ENCODE measurements at places on chromosomes 13 and 19.

DNA sequence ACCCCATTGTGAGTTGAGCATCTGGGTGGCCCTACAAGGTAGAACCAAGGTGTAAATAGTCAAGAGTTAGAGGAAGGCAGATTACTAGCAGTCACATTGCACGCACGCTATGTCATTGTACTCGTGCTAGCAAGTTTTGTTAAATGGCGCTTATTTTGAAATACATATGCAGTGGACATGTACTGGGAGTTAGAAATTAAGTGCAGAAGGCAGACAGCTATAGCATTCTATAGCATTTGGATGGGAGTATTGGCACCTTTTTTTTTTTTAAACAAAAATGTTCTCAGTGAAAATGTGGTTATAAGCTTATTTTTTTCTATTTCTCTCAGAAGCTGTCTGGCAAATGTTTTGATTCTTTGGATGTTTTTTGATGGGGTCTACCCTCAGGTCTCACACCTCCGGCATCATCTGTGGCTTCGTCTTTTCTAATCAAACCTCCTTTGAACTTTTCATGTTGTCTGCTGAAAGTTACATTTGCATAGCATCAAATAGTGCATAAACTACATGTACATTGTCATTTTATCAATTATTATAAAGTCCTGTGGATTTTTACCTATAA, 68.1 kb downstream of the ARHGEF7 start:
- DNase-seq: no peak

- no peak for DNase-seq
Measured at GRCh38 chr13:73109288-73109899, 50.6 kb downstream of the KLF5 start.

- no peak for DNase-seq
Measured at GRCh38 chr19:48708471-48708870, 11.1 kb downstream of the MAMSTR start.

GRCh38 chr13:48857576-48857975, 118.1 kb upstream of the FNDC3A start:
- DNase-seq: no peak

GRCh38 chr13:113077566-113077952, 28.0 kb upstream of the F7 start:
- DNase-seq: no peak

GRCh38 chr19:19740755-19741154, 7.8 kb upstream of the ZNF14 start:
- no peak for DNase-seq

Data from A673 (cell line).